ENCODE measurements at places on chromosomes 2 and 18.

- DNase-seq: no peak
Observed at GRCh38 chr18:23629444-23629946, 33.2 kb downstream of the ANKRD29 start.

DNA sequence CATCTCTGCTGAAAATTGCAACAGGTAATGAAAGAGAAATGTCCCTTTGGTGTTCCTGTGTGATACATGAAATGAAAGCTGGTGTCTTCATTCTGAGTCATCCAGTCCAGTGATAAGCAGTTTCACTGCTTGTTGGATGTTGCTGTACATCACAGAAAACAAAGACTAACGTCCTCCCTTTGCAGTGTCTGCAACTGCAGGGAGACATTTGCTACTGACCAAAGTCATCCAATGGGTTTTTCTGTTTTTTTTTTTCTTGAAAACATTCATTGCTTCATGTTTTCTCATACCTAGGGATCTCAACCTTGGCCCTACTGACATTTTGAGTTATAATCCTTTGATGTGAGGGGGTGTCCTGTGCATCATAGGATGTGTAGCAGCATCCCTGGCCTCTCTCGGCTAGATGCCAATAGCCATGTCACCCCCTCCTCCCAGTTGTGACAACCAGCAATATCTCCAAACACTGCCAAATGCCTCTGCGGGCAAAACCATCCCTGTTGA, 63.6 kb upstream of the FZD5 start:
- DNase-seq: no peak

- DNase-seq: no peak
Observed at GRCh38 chr2:232146294-232146693, 184.8 kb downstream of the DIS3L2 start.

- no peak for DNase-seq
Observed at GRCh38 chr2:237459741-237460174, 27.3 kb upstream of the MLPH start.

DNA sequence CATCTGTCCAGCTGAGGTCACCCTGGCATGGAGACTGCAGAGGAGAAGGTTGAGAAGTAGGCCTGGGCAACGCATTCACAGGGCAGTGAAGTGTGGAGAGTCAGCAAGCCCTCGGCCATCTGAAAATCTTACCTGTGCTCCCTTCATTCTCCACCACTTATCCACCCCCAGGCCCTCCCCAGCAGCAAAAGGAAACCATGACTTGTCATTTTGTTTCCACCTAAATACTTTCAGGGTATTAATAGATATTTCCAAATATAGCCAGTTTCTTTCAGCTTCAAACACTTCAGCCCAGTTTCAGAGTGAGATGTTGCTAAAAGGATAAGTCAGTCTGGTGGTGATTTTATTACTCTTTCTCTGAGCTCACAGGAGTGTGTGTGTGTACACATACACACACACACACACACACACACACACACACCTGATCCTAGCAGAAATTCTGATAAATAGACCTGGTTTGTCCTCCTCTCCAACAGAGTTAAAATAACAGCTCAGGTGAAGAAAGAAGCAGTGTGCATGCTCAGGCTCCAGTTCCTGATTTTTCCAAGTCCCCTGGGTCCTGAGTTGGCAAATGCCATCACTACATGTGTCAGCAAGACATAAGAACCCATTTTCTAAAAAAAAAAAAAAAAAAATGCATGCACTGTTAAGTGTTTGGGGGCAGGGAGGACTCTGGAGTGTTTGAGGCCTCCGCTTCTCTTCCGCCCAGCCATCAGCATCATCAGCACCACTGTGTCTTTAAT, 82.8 kb downstream of the LOXHD1 start:
- DNase-seq: no peak

- peak; percentile 24 for DNase-seq
Observed at GRCh38 chr2:65435625-65436168, 3.3 kb upstream of the SPRED2 start.

DNA sequence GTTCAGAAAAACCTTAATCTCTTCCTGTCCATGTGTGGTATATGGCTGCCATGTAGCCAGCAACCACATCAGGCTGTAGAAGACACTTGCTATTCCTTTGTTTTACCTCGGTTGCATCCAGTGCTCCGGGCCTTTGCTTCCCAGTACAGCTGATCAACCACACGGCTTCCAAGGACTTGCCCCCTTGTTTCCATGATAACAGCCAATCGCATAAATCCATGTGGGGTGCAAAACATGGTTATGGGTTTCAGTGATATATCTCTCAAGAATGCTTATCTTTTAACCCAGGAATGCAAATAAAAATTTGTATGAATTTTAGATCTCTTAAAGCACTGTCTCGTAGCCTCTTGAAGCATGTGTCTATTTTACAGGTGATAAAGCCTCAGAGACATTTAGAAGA, 118.3 kb downstream of the MGAT5 start:
- DNase-seq: no peak

GRCh38 chr18:24231773-24232735, 93.2 kb downstream of the CABYR start:
- no peak for DNase-seq

GRCh38 chr2:199928226-199928625, 17.1 kb downstream of the C2orf69 start:
- no peak for DNase-seq

- no peak for DNase-seq
Observed at GRCh38 chr2:219947575-219947974, 320.1 kb downstream of the SLC4A3 start.

DNA sequence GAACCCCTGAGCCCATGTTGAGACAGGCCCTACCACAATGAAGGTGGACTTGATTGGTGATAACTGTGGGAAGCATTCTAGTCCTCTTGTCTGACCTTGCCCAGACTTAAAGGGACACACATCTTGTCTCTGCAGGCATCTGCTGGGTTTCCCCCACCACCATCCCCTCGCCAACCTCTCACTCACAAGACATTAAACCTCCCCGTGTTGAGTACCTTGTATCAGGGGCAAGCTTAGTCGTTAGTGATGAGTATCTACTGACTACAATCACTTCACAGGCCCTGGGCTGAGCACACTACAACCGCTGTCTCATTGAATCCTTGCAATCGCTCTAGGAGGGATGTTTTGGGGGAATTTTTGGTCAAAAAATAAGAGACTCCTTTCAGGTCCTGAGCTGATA, 86.0 kb downstream of the ICOS start:
- no peak for DNase-seq

DNA sequence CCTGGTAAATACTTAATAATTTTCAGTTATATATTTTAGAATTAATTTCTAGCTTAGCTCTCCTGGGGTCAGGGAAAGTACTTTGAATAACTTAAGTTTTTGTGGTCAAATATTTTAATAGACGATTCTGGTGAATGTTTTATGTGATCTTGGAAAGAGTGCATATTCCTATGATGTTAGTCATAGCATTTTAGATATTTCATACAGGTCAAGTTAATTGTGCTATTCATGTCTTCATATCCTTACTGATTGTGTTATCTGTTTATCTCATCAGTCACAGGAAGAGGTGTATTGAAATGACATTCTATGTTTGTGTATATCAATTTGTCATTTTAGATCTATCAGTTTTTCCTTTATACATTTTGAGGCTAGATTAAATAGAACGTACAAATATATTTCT, 576.2 kb downstream of the CPS1 start:
- no peak for DNase-seq

DNA sequence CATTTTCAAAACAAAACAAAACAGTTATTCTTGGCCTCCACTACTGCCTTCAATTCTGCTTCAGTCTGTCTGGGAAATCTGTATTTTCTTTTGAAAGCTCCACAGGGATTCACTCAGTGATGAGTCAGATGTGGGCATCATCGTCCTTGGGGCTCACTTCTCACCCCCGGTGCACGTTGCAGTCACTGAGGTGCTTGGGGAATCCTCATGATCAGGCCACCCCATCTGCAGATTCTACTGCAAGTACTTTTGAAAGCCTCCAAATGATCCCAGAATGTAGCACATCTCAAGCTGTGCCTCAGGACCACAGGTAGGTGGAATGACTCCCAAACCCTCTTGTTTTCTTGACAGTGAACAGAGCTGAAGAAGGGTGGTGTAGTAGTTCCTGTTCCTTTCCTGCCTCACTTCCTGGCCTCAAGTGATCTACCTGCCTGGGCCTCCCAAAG, 34.3 kb downstream of the LPIN2 start:
- DNase-seq: no peak

DNA sequence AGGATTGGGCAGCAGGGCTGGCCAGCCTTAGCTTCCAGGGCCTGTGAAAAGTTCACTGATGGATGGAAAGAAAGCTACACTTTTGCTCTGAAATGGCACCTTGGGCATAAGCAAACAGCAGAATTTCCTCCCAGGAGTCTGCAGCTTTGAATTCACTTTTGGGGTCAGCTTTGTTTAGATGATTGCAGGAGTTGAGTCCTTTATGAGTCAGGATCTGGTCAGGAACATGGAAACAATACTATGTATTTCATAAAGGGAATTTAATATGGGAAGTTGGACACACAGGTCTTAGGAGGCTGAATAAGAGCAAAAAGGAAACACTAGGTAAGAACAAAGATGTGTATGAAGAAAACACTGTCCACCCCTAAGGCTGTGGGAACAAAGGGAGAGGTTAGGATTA, 345.3 kb downstream of the TSN start:
- no peak for DNase-seq

- no peak for DNase-seq
Observed at GRCh38 chr2:110854355-110855081, 122.1 kb downstream of the ACOXL start.

DNA sequence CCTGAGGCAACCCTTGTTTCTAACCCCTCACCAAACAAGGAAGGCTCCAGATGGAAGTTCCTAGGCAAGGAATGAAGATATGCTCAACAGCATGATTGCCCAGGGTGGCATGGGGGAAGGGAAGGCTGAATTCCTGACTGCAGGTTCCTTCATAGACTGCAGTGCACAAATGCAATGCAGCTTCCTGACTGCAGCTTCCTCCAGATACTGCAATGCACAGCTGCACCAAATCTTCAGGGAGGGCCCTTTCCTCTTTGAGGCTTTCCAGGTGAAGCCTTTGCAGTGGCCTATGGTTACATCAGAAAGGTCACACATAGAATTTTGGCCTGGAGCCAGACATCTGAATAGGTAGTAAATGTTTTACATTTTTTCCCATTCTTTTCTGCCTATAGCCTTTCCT, 58.8 kb upstream of the DYNAP start:
- no peak for DNase-seq

DNA sequence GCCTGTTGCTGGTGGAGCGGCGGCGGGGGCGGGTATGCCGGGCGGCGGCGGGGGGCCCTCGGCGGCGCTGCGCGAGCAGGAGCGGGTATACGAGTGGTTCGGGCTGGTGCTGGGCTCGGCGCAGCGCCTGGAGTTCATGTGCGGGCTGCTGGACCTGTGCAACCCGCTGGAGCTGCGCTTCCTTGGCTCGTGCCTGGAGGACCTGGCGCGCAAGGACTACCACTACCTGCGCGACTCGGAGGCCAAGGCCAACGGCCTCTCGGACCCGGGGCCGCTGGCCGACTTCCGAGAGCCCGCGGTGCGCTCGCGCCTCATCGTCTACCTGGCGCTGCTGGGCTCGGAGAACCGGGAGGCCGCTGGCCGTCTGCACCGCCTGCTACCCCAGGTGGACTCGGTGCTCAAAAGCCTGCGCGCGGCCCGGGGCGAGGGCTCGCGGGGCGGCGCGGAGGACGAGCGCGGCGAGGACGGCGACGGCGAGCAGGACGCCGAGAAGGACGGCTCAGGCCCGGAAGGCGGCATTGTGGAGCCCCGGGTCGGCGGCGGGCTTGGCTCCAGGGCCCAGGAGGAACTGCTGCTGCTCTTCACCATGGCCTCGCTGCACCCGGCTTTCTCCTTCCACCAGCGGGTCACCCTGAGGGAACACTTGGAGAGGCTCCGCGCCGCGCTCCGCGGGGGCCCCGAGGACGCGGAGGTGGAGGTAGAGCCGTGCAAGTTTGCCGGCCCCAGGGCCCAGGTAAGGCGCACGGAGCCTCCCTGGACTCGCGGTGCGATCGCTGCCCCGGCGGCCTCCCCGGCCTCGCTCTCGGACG, 1.0 kb downstream of the ZCCHC2 start:
- DNase-seq: peak; percentile 26

- no peak for DNase-seq
Observed at GRCh38 chr18:1965541-1965940, 605.8 kb downstream of the METTL4 start.

GRCh38 chr2:224927646-224928173, 114.6 kb downstream of the DOCK10 start:
- DNase-seq: no peak

- no peak for DNase-seq
Observed at GRCh38 chr2:189982780-189983394, 79.6 kb downstream of the MSTN start.

DNA sequence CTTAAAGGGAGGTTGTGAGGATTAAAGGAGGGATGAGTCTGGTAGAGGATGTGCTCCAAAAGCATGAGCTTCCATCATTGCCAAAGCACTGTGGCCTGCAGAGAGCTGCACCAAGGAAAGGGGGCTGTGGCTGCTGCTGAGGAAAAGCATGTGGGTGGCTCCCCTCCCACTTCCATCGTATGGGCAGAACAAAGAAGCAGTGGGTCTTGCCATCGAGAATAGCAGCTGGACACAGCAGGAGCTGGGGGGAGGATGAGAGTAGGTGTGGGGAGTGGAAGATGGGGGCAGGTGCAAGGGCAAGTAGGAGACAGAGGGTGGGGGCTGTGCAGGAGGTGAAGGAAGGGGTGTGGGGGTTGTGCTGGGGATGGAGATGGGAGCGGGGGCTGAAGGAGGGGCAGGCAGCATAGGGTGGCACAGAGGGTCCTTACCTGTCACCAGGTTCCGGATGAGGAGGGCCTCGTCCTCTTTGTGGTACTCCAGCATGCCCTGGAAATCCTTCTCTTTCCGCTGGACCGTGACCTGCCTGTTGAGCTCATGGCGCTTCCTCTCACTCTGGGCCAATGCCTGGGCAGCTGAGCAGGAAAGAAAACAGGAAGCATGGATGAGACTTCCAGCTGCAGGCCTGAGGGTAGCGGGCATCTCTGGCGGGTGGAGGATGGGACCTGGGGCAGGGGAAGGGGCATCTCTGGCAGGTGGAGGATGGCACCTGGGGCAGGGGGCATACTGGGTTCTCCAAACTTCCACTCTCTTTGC, 33.6 kb upstream of the ACAA2 start:
- no peak for DNase-seq

- DNase-seq: no peak
Observed at GRCh38 chr18:35409911-35410310, 32.8 kb upstream of the ZNF396 start.

DNA sequence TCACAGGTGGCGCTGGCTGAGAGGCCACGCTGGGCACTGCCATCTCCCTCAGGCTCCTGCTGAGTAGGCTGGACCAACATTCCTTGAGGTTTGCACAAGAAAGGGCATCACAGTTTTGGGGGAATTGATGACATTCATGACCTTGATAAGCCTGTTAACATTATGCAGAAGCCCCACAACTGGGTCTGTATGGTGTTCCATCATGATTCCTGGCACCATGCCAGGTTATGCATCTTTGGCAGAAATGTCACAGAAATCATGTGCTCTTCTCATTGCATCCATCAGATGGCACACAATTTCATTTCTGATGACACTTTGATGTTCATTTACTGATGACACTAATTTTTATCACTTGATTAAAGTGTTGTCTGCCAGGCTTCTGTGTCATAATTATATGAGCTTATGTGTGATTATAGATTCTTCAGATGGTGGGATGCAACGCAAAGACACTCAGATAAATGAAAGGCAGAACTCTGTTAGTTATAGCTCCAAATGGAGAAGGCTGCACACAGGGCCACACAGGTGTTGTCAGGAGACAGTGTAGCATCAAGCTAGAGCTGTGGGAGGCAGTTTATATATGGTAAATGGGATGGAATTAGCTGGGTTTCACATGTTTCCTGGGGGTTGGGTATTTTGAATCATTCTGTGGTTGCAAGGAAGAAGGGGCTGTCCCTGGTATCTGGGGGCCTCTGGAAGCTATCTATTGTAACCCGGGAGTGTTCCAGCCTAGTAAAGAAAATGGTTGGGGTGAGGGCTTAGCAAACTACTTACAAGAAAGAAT, 191.3 kb downstream of the SLC39A10 start:
- no peak for DNase-seq

All from stimulated activated CD8-positive, alpha-beta memory T cell treated with anti-CD3 and anti-CD28 coated beads, Interleukin-2, amount 100 ng/mL, for 48 hours (primary cell).